ENCODE measurements at places on chromosomes 2 and 18.

DNA sequence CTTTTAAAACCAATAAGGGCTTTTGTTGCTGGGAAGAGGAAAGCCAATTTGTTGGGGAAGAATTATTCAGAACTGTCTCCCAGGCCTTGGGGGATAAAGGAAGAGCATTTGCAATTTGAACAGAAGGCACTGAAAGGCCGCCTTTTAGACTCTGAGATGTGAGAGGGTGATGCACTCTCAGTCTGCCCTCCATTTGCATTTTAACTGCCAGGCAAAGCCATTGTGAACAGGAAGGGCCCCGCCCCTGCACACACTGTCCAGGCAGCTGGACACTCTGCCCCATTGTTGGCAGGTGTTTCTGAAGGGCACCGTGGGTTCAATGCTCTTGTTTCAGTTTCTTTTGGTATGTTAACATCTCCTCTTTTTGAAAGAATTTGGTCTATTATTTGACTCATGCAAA lies 169.5 kb upstream of the COPS8 start:
- no peak for DNase-seq

DNA sequence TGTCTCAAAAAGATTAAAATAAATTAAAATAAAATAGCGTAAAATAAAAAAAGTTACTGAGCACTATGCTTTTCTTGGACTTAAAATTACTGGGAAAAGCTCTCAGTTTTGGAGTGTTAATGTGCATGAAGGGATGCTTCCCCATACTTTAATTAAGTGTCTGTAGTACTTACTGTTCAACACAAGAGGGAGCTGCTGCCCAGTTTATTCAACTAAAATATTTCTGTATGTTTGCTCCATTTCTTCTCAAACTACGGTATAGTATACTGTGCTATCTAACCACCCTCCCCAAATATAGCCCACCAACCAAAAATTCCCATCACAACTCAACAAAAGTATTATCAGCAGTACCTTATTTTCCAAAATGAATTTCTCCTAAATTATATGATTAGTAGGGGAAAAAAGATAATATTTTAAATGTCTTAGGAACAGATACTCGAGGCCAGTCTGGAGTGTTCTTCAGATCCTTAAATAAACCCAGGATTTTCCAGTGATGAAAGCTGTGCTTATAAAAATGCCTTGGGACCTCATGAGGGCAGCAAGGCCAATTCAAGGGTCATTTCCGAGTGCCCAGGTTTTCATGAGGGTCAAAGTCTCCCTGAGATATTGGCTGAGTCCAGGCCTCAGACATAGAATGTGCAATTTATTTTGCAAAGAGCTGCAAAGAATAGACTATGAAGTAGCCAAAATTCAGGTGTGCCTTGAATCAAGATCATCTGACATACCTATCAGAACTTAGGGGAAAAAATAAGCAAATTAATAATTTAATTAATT lies 64.1 kb downstream of the CHRNA1 start:
- no peak for DNase-seq

DNA sequence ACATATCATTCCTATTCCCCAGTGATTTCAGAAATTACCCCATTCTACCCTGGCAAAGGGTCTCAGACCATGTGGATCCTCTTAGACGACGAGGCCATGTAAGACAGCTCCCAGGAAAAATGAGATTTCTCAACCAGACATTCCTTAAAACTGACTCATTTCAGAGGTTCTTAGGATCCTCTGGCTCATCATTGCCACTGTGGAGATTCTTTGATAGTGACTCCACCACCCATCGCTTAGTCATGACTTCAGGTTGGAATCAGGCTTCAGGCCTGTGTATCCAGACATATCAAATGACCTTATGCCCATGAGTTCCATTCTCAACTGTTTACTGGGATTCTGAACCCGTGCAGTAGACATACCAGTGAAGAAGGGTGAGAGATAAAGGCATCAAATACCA lies 245.6 kb upstream of the TCF4 start:
- no peak for DNase-seq

DNA sequence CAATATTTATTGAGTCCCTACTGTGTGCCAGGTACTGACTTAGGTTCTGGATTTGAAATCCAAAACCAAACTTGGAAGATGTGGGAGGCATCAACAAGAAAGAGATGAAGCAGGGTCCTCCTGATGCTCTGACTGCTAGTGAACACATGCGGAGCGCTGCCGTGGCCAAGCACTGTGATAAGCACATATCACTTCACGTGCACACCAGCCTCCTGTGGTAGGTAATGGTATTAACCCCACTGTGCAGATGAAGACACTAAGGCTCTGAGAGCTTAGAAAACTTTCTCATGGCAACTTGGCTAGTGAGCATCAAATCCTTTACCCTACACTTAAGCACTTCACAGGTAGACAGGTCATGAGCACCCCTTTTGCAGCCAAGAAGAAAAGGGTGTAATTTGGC lies 216.1 kb downstream of the HAUS1 start:
- DNase-seq, result no peak

- no peak for DNase-seq
These were observed 75.1 kb downstream of the FSIP2 start for GRCh38 chr2:185813707-185814106.

DNA sequence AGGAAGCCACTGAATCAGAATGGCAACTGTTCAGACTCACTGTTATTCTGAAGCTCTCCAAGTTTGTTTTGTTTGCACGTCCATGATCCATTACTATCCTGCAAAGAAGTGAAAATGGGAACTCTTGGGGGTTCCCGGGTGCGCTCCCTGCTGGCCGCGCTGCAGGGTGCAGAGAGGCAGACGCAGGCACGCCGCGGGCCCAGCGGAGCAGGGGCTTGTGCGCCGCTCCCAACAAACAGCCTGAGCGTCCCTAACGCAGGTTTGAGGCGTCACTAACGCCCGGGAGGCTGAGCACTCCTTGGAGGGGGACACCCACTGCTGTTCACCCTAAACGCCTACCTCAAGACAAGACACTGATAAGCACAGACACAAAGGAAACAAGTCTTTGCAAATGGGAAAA lies 14.3 kb upstream of the PIEZO2 start:
- no peak for DNase-seq

- peak; percentile 15 for DNase-seq
These were observed at the start of gene FSIP2 for GRCh38 chr2:185738679-185739472. Gene FSIP2, plus strand, starts transcription at chr2:185738804. Its CDS starts 91 bp downstream, at chr2:185738895.

- DNase-seq, result no peak
These were observed 162.2 kb downstream of the PRPF40A start for GRCh38 chr2:152555048-152555447.

GRCh38 chr2:133413863-133414262 lies 154.4 kb downstream of the NCKAP5 start:
- DNase-seq, result no peak

GRCh38 chr18:25819746-25820363 lies 270.6 kb downstream of the SS18 start:
- DNase-seq, result no peak

GRCh38 chr18:53686965-53687364 lies 537.5 kb downstream of the MBD2 start:
- DNase-seq, result no peak

DNA sequence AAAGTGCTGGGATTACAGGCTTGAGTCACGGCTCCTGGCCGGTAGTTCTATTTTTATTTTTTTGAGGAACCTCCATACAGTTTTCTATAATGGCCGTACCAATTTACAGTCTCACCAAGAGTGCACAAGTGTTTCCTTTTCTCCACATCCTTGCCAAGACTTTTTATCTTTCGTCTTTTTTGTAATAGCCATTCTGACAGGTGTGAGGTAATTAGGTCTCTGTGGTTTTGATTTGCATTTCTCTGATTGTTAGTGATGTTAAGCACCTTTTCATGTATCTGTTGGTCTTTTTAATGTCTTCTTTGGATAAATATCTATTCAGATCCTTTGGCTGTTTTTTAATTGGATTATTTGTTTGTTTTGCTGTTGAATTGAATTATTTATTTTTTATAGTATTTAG lies 9.3 kb downstream of the ARMC9 start:
- DNase-seq, result no peak

DNA sequence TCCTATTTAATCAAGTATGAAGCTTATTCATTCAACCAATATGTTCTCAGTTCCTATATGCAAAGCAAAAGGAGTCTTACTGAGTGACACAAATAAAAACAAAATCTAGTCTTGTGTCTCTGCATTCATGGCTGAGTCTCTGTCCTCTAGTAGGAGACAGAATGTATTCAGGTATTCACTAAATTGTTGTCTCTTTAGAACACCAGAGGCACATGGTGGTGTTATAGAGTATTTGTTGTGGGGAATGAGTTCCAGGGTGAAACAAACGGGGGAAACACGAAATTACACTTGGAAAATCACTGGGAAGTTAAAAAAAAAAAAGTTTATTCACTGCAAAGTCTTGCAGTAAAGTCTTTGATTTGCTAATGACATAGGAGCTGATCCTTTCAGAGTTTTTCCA lies 131.7 kb upstream of the FSHR start:
- DNase-seq, result no peak

DNA sequence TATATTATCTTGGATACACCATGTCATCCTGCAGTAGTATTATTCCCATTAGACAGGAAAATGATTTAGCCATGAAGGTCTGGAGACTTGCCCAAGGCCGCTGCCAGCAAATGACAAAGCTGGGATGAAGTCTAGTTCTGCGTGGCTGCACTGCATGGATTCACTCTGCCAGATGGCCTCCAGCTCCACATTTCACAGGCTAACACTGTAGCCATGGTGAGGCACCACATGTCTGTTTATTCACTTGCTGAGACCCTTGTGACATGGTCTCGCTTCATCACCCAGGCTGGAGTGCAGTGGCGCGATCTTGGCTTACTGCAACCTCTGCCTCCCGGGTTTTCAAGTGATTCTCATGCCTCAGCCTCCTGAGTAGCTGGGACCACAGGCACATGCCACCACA lies 31.5 kb upstream of the SCG2 start:
- DNase-seq, result no peak

DNA sequence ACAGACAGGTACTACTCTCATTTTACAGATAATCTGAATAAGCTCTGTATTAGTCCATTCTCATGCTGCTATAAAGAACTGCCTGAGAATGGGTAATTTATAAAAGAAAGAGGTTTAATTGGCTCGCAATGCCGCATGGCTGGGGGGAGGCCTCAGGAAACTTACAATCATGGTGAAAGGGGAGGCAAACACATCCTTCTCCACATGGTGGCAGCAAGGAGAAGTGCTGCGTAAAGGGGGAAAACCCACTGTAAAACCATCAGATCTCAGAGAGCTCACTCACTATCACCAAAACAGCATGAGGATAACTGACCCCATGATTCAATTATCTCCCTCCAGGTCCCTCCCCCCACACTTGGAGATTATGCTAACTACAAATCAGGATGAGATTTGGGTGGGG lies 254.4 kb downstream of the KCNE4 start:
- DNase-seq, result no peak

DNA sequence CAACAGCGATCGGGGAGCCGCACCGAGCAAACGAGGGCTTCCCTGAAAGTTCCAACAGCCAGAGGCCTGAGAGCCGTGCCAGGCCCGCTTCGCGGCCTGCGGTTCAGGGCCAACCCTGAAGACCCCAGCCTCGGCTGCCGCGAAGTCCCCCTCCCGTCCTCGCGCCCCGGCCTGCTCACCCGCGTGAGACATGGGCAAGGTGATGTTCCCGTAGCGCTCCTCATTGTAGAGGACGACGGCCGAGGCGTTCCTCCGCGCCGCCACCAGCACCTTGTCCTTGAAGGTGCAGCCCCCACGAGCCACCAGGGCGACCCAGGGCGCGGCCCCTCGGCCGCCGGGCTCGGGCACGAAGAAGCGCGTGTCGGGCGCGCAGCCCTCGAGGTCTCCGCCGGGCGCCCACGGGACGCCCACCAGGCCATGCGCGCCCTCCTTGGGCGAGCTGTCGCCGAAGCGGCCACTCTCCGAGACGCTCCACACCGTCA lies 510 bp downstream of the RNF149 start:
- no peak for DNase-seq

GRCh38 chr2:3895021-3895420 lies 191.6 kb downstream of the DCDC2C start:
- DNase-seq, result no peak
